Epithelial cell of proximal tubule (primary cell): ENCODE measurements at places on chromosomes 16 and 17. TPM values are rescaled to one million over a fixed set of nuclear protein-coding genes. Genes with fewer than 3 reads are reported as not detected.

The FA2H gene
- 3.3 and 11.5 TPM in 2 replicates for total RNA-seq

The NHERF1 gene
- 45.1 and 64.6 TPM in 2 replicates for total RNA-seq

The TRPV2 gene
- 8.5 and 28.4 TPM in 2 replicates for total RNA-seq

The RPGRIP1L gene
- 7.9 and 11.3 TPM in 2 replicates for total RNA-seq

The ARHGAP27 gene
- 29.4 and 39.8 TPM in 2 replicates for total RNA-seq

The PLLP gene
- total RNA-seq: 2.5 and 6.1 TPM in 2 replicates

The SLC13A5 gene
- not detected in 2 replicates for total RNA-seq

The GAS2L2 gene
- not detected in 2 replicates for total RNA-seq

The LITAFD gene
- not detected in 2 replicates for total RNA-seq

The GRIN2A gene
- total RNA-seq: not detected in 2 replicates

The PIK3R6 gene
- total RNA-seq: not detected in 2 replicates

The ZNF205 gene
- total RNA-seq: 15.8 and 22.1 TPM in 2 replicates

The PMP22 gene
- total RNA-seq: 8.6 and 12.7 TPM in 2 replicates

The TM4SF5 gene
- not detected in 2 replicates for total RNA-seq

The TMEM100 gene
- total RNA-seq: not detected in 2 replicates

The RND2 gene
- total RNA-seq: 0.36 and 0.40 TPM in 2 replicates

The KRT16 gene
- 2.0 and 4.3 TPM in 2 replicates for total RNA-seq

The TEX14 gene
- total RNA-seq: 0.06 TPM in 1 of 2 replicates, not detected in the other

The SLFN12L gene
- total RNA-seq: not detected in 2 replicates

The NEUROD2 gene
- not detected in 2 replicates for total RNA-seq

The RBBP6 gene
- total RNA-seq: 16.8 and 27.9 TPM in 2 replicates

The SLC12A3 gene
- total RNA-seq: not detected in 2 replicates

The NTN3 gene
- 0.23 TPM in 1 of 2 replicates, not detected in the other for total RNA-seq

The TOX3 gene
- 5.5 and 10.5 TPM in 2 replicates for total RNA-seq

The SIAH1 gene
- total RNA-seq: 15.3 and 17.9 TPM in 2 replicates

The TNFRSF13B gene
- not detected in 2 replicates for total RNA-seq

The TERB1 gene
- not detected in 2 replicates for total RNA-seq
